Suprapubic skin (tissue), 4 donors: ENCODE measurements at places on chromosomes 7 and 10.

- peak; percentile 34 for DNase-seq
- no peaks in the 10 kb centered on the region for H3K27me3 ChIP-seq
- no peak within 1 kb of the TSS for H3K27ac ChIP-seq
- no peaks in the 10 kb centered on the region for H3K4me1 ChIP-seq
Measured at GRCh38 chr10:48939790-48940325, at the start of gene LRRC18. Gene LRRC18, minus strand, starts transcription at chr10:48939840. Its CDS starts 25,685 bp downstream, at chr10:48914155.

DNA sequence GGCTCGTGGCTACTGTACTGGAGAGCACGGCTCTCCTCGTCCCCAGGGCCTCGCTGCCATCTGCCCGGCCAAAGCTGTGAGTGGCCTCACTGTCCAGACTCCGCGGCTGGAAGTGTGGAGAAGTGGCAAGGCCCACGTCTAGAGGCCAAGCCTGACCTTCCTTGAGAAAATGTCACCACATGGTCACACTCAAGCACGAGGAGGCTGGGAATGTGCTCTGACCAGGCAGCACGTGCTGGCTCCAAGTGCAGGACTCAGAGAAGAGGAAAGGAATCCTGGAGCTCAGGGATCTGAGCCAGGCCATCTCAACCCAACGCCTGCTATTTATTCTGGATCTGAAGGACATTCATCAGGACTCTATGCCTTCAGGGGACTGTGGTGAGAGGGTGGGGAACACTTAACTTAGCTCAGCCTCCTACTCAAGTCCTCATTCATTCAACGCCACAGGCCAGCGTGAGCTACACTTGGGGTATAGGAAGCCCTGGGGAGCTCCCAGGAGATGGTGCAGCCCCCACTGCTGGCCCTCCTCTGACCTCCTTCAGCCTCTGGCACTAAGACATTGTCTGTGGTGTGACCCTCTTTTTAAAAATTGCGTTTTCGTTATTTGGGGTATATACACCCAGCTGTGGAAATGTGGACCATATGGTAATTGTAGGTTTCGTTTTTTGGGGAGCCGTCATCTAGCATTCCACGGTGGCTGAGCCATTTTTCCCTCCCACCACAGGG is 29.0 kb downstream of the EN2 start:
- no peak for DNase-seq
- no peak overlapping the region for H3K27ac ChIP-seq
- peaks cover 30% of the 10 kb centered on the region for H3K4me1 ChIP-seq
- H3K4me3 ChIP-seq, result no peak overlapping the region
- peaks cover 77% of the 10 kb centered on the region for H3K27me3 ChIP-seq

- no peaks in the 10 kb centered on the region for H3K4me1 ChIP-seq
- H3K27ac ChIP-seq, result no peak overlapping the region
- H3K4me3 ChIP-seq, result no peak overlapping the region
- DNase-seq, result no peak
- no peaks in the 10 kb centered on the region for H3K36me3 ChIP-seq
- no peaks in the 10 kb centered on the region for H3K27me3 ChIP-seq
Measured at GRCh38 chr10:63899673-63900300, 378.6 kb downstream of the REEP3 start.

- H3K27ac ChIP-seq, result no peak overlapping the region
- H3K36me3 ChIP-seq, result peaks cover 43% of the 10 kb centered on the region
- no peak overlapping the region for H3K4me3 ChIP-seq
- H3K4me1 ChIP-seq, result peaks cover 8% of the 10 kb centered on the region
- H3K27me3 ChIP-seq, result no peaks in the 10 kb centered on the region
Measured at GRCh38 chr7:73303546-73303945, 5.1 kb downstream of the NSUN5 start.

- no peak for DNase-seq
- H3K27ac ChIP-seq, result no peak overlapping the region
- no peaks in the 10 kb centered on the region for H3K27me3 ChIP-seq
Measured at GRCh38 chr7:4281231-4281993, 400.7 kb upstream of the FOXK1 start.

DNA sequence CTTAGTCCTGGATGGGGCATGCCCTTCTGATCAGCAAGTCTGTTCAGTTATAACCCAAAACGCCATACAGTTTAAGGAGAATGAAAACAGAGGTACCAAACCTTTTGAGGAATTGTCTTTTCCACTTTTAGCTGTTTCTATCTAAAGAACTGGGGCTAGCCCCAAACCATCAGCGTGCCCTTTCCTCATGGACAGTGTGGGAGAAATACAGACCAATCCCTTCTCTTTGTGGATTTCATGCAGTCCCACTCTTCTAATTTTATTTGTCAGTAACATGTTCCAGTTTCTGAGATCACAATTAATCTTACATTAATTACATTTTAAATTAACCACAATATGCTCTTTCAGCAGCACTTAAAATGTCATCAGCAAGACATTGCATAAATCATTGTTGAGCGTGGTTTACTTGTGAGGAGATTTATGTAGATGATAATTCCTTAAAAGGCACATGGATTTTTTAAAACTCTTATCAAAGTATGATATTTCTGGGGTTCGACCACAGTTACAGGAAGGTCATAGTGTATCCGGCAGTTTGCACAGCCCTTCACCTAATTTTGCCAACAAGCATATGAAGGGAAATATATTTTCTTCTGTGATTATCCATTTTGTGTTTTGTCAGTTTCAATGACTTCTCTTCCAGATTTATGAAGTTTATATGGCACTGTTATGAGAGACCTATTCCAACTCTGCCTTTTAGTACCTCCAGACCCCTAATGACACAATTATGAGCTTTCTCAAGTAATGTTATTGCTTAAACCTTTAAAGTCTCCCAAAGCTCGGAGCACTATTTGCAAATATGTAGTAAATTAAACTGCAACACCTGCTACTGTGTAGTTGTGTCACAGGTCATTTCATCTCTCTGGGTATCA is 868.4 kb upstream of the C7orf33 start:
- H3K4me3 ChIP-seq, result no peak overlapping the region
- no peaks in the 10 kb centered on the region for H3K36me3 ChIP-seq
- no peaks in the 10 kb centered on the region for H3K4me1 ChIP-seq
- no peak for DNase-seq
- no peak overlapping the region for H3K27ac ChIP-seq

DNA sequence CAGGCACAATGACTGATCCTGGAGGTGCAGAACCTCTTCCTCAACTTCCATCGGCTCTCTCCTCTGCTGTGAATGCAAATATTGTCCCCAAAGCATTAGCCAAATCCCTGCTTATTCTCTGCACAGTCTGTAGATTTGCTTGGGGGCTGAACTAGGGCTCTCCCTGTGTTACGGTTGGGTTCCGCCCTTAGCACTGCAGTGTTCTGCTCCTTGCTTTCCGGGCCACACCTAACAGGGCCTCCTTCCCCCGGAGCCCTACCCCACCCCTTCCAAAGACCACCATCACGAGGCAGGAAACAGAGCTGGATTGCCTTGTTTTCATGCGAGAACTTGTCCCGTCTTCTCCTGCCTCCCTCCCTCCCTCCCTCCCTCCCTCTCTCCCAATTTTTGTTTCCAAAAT is 36.6 kb downstream of the SLC25A28 start:
- no peaks in the 10 kb centered on the region for H3K36me3 ChIP-seq
- no peak for DNase-seq
- no peak overlapping the region for H3K4me3 ChIP-seq
- H3K4me1 ChIP-seq, result no peaks in the 10 kb centered on the region
- H3K27me3 ChIP-seq, result peaks cover 20% of the 10 kb centered on the region

- H3K27ac ChIP-seq, result no peak overlapping the region
- peaks cover 8% of the 10 kb centered on the region for H3K4me1 ChIP-seq
- DNase-seq, result no peak
- H3K36me3 ChIP-seq, result no peaks in the 10 kb centered on the region
Measured at GRCh38 chr7:80611353-80611752, 27.1 kb upstream of the CD36 start.

DNA sequence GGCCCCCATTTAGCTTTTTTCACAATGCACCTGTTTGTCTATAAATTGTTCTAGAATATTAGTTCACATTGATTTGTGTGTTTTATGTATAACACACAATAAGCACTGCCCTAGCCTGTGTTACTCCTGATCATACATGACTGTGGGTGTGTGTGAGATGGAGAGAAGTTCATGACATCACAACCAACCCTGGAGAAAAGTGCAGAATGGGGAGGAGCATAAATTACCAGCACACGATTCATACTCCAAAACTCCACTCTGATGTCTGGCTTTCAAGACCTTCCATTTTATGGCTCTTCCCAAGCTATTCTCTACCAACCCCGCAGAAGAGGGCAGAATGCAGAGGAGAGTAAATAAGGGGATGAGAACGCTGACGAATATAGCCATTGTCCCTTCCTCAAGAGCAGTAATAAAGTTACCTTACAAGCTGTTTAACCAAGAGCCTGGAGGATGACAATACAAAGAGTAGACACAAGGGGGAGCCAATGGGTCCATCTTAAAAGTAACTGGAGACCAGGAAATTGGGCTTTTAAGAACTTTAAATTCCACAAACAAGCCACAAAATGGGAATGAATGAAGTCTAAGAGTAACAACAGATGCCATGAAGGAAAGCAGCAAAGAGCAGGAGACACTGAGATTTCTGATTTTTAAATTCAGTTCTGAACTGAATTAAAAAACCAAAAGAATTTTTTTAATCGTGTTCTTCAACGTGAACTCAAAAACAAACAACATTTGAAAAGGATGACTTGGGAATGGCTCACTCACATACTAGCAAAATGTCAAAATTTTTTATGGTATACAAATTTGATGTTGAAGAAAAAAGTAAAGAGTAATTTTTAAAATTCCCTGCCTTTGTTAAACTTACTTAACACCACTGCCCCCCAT is 159.6 kb downstream of the PARD3 start:
- H3K27me3 ChIP-seq, result no peaks in the 10 kb centered on the region
- no peak overlapping the region for H3K4me3 ChIP-seq
- H3K4me1 ChIP-seq, result peaks cover 44% of the 10 kb centered on the region
- DNase-seq, result no peak

- H3K4me3 ChIP-seq, result no peak overlapping the region
- no peaks in the 10 kb centered on the region for H3K4me1 ChIP-seq
- no peak for DNase-seq
- H3K27me3 ChIP-seq, result peaks cover under 1% of the 10 kb centered on the region
- H3K27ac ChIP-seq, result no peak overlapping the region
- H3K36me3 ChIP-seq, result no peaks in the 10 kb centered on the region
Measured at GRCh38 chr7:3847336-3847735, 546.3 kb downstream of the SDK1 start.

- no peak overlapping the region for H3K4me3 ChIP-seq
- no peak overlapping the region for H3K27ac ChIP-seq
- no peaks in the 10 kb centered on the region for H3K27me3 ChIP-seq
- no peak for DNase-seq
- H3K36me3 ChIP-seq, result no peaks in the 10 kb centered on the region
Measured at GRCh38 chr7:144487901-144488300, 84.4 kb upstream of the NOBOX start.

GRCh38 chr10:124677749-124678556 is 66.2 kb downstream of the FAM53B start:
- no peak for DNase-seq
- peaks cover 22% of the 10 kb centered on the region for H3K36me3 ChIP-seq
- H3K27ac ChIP-seq, result peak overlapping the region; percentile 85
- H3K4me1 ChIP-seq, result peaks cover 81% of the 10 kb centered on the region

DNA sequence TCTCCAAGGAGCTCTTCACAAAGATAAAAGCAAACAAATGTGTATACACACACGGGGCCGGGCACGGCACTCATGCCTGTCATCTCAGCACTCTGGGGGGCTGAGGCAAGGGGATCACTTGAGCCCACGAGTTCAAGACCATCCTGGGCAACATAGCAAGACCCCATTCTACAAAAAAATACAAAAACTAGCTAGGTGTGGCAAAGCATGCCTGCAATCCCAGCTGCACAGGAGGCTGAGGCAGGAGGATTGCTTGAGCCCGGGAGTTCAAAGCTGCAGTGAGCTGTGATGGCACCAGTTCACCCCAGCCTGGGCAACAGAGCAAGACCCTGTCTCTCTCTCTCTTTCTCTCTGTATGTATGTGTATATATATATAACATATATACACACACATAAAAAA is 22.3 kb downstream of the TTYH3 start:
- no peak overlapping the region for H3K4me3 ChIP-seq
- DNase-seq, result no peak
- H3K4me1 ChIP-seq, result no peaks in the 10 kb centered on the region
- H3K27me3 ChIP-seq, result no peaks in the 10 kb centered on the region

GRCh38 chr7:26859720-26860119 is 4.7 kb downstream of the SKAP2 start:
- H3K27me3 ChIP-seq, result no peaks in the 10 kb centered on the region
- no peak overlapping the region for H3K4me3 ChIP-seq
- no peaks in the 10 kb centered on the region for H3K36me3 ChIP-seq

GRCh38 chr10:44388641-44389040 is 3.7 kb upstream of the CXCL12 start:
- H3K4me3 ChIP-seq, result no peak overlapping the region
- peaks cover 33% of the 10 kb centered on the region for H3K27me3 ChIP-seq
- no peak overlapping the region for H3K27ac ChIP-seq
- H3K4me1 ChIP-seq, result peaks cover 25% of the 10 kb centered on the region
- H3K36me3 ChIP-seq, result no peaks in the 10 kb centered on the region
